Thymus (tissue), 14 donors: ENCODE measurements at places on chromosomes 2 and 18. TPM values are rescaled to one million over a fixed set of nuclear protein-coding genes. Genes with fewer than 3 reads are reported as not detected.
A peak's percentile ranks its signal among the peaks of the same experiment; 100 is the strongest.

HOXD1 gene
- 0.09 TPM for total RNA-seq

TSPYL6 gene
- total RNA-seq = not detected

COPS8 gene
- total RNA-seq = 60.9 TPM

DNA sequence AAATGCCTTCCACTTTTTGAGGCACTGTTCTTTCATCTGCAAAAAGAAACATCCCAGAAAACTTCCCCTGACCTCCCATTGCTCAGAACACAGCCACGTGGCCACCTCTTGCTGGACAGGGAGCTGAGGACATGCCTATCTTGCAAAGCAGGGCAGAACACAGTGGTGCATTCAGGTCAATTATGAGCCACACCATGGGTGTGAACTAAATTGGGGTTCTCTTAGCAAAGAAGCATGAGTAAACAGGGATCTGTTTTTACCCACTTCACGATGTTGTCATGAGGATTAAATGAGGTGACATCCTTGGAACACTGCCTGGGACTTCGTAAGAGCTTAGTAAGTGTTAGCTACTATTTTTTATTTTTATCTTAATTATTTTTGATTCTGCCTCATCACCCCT is 25.1 kb downstream of the BMP10 start:
- DNase-seq = no peak
- no peak overlapping the region for H3K27ac ChIP-seq
- no peak overlapping the region for H3K4me3 ChIP-seq
- H3K36me3 ChIP-seq = no peaks in the 10 kb centered on the region
- H3K4me1 ChIP-seq = no peaks in the 10 kb centered on the region
- no peaks in the 10 kb centered on the region for H3K27me3 ChIP-seq

GRCh38 chr2:182894174-182894573 is 27.7 kb upstream of the FRZB start:
- DNase-seq = no peak
- no peak overlapping the region for H3K27ac ChIP-seq
- no peak overlapping the region for H3K4me3 ChIP-seq
- no peaks in the 10 kb centered on the region for H3K4me1 ChIP-seq
- H3K27me3 ChIP-seq = no peaks in the 10 kb centered on the region

DNA sequence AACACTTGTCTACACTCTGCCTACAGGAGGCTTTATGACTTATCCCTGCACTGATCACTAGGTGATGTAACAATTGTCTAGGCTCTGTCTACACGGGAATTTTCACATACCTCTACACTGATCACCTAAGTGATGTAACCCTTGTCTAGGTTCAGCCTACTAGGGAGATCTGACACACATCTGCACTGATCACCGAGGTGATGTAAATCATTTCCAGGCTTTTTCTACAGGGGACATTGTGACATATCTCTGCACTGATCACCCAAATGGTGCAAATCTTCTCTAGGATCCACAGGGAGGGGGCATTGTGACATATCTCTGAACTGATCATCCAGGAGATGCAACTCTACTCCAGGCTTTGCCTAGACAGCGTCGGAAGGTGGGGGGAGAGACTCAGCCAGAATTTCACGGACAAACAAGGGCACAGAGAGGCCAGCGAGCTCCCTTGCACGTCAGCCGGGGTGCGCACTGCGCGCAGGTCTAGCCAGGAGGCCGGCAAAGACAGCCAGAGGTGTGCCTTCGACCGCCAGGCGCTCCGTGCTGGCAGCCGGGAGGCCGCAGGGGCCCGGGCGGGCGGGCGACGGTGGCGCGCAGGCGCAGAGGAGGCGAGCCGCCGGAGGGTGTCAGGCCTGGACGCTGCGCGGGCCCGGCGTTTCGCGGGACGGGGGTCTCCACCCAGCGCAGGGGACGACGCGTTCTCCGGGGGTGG is 46.9 kb upstream of the USP14 start:
- H3K36me3 ChIP-seq = no peaks in the 10 kb centered on the region
- peak; percentile 52 for DNase-seq
- H3K4me3 ChIP-seq = peak overlapping the region; percentile 40
- no peaks in the 10 kb centered on the region for H3K27me3 ChIP-seq
